ENCODE measurements at places on chromosomes 1 and 21. TPM values are rescaled to one million over a fixed set of nuclear protein-coding genes. Genes with fewer than 3 reads are reported as not detected.
A peak's percentile ranks its signal among the peaks of the same experiment; 100 is the strongest.

- no peak for DNase-seq
- H3K27ac ChIP-seq: no peak overlapping the region
- H3K4me3 ChIP-seq: no peak overlapping the region
- no peaks in the 10 kb centered on the region for H3K27me3 ChIP-seq
Measured at GRCh38 chr1:9373619-9374018, 80.9 kb downstream of the SPSB1 start.

GRCh38 chr1:180282401-180283044 is 52.5 kb downstream of the LHX4 start:
- H3K4me3 ChIP-seq: no peak overlapping the region
- H3K27ac ChIP-seq: no peak overlapping the region
- no peak for DNase-seq
- peaks cover 2% of the 10 kb centered on the region for H3K4me1 ChIP-seq

The RPE65 gene
- under 0.01 TPM for total RNA-seq

The RGS13 gene
- not detected for total RNA-seq

The PIAS3 gene
- total RNA-seq: 10.8 TPM

- no peaks in the 10 kb centered on the region for H3K36me3 ChIP-seq
- no peak overlapping the region for H3K4me3 ChIP-seq
- H3K4me1 ChIP-seq: peaks cover 6% of the 10 kb centered on the region
Measured at GRCh38 chr1:50975436-50975835, 5.4 kb downstream of the CDKN2C start.

DNA sequence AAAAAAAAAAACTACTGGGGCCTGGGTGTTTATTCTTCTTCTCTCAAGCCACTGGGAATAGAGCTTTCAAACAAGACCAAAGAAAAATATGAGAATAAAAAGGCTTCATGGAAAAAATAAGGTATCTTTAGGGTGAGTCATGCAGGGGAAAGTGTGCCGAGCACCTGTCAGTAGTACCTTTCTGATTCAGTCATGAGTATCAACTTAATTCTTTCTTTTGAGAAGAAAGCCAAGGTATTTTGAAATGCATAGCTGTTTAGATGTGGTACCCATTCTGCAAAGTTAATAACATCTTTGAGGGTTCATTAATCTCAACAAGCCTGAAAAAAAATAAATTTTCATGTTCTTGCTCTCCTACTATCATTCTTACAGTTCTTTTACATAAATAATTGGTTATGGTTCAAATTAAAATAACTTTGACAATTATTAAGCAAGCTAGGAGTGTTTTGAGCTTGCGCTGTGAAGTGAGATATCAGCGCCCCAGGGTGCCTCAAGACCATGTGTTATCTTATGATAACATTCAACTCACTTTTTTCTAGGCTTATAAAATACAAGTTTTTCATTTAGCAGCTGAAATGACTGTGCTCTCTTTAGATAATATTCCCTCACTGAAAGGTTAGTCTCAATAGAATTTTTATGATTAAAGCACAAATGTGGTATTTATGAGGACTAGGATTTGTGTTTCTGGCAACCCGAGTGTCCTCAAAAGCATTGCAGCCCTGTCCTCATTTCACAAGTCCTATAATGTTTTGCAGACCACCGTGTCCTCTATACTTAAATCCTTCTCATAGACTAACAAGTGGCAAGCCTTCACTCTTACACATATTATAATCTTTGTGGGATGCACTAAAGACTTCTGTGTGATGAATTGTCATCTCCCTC is 138.6 kb downstream of the SLC44A5 start:
- no peak overlapping the region for H3K27ac ChIP-seq
- no peaks in the 10 kb centered on the region for H3K27me3 ChIP-seq
- no peak for DNase-seq

DNA sequence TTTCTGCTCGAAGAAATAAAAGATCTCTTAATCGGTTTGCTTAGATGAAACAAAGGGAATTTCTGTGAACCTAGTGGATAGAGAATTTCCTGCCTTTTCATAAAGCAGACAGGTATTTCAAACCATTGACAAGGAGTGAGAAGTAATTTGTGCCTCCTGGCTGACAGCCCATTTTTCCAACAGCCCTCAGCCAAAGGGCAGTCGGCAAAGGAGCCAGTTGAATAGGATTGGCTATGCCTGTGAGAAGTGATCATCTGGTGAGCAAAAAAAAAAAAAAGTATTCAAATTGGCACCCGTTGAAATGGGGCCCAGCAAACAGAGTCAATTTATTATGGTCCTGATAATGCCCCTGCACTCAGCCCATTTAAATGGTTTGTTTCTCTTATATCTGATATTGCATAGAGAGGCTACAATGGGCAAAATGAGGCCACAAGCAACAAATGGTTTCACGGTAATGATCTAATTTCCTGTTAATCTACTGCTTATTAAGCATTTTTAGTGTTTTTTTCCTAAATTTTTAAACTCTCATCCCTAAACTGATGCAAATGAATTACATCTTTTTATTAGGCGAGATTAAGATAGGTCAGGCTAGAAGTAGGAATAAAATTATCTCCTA is 477.5 kb downstream of the NUF2 start:
- H3K4me3 ChIP-seq: no peak overlapping the region
- no peak for DNase-seq
- no peaks in the 10 kb centered on the region for H3K27me3 ChIP-seq
- H3K27ac ChIP-seq: no peak overlapping the region
- H3K36me3 ChIP-seq: no peaks in the 10 kb centered on the region
- H3K4me1 ChIP-seq: no peaks in the 10 kb centered on the region

DNA sequence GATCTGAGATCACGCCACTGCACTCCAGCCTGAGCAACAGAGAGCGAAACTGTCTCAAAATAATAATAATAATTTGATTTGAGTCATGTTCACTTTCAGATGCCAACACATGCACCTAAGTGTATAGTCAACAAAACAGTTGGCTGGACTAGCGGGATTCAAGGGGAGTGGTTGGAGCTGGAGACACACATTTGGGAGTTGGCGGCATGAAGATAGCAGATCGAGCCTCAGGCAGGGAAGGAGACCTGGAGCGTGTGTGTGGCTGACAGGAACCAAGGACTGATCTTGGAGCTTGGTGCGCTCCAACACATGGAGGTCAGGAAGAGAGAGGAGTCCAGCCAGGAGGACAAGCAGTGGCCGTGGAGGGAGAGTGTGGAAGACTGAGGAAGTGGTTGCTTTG is 14.6 kb upstream of the PGD start:
- no peak overlapping the region for H3K27ac ChIP-seq
- no peaks in the 10 kb centered on the region for H3K27me3 ChIP-seq
- no peak for DNase-seq
- peaks cover 15% of the 10 kb centered on the region for H3K4me1 ChIP-seq

- H3K27me3 ChIP-seq: no peaks in the 10 kb centered on the region
- H3K36me3 ChIP-seq: no peaks in the 10 kb centered on the region
- H3K4me3 ChIP-seq: no peak overlapping the region
- peaks cover 12% of the 10 kb centered on the region for H3K4me1 ChIP-seq
- no peak for DNase-seq
Measured at GRCh38 chr1:153578936-153579335, 13.3 kb upstream of the S100A2 start.

The ZNF687 gene
- total RNA-seq: 5.7 TPM

The DSCAM gene
- under 0.01 TPM for total RNA-seq

- no peaks in the 10 kb centered on the region for H3K4me1 ChIP-seq
- no peak for DNase-seq
- no peaks in the 10 kb centered on the region for H3K27me3 ChIP-seq
Measured at GRCh38 chr1:58942759-58943191, 158.9 kb upstream of the JUN start.

DNA sequence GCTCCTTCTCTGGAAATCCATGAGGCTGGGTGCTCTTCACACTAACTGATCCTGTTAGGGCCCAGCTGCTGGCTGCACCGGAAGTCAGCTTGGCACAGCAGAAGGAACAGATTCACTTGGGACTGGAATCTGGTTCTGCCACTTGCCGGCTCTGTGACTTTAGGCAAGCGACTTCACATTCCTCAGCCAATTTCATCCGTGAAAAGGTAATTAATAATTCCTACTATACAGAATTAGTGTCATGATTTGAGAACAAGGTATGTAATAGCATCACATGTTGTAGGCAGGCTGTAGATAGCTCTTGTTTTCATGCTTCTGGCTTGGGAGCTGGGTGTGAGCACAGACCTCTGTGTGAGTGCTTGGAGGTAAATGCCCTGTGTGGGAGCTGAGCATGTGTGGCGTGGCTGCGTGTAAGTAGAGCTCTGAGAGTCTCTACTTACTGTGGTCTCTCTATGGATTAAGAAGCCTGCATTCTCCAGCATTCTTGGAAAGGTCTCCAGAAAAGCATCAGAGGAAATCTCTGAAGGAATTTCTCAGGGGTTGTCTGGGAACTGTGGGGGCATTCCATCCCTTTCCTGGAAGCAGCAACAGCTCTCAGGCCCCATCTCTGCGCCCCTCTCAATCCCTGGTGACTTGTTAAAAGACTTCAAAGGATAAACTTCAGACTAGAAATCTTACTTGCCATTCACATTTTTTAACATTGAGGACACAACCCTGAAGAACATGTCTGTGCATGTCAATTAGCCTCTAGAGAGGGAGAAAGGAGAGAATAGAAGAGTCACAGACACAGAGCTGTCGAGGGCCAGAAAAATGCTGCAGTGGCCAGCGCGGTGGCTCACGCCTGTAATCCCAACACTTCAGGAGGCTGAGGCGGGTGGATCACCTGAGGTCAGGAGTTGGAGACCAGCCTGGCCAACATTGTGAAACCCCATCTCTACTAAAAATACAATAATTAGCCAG is 47.7 kb upstream of the PPM1J start:
- H3K27ac ChIP-seq: peak overlapping the region; percentile 44
- DNase-seq: peak; percentile 38
- H3K27me3 ChIP-seq: 0 out of 2 replicates have a peak, but pooled peaks cover 2% of the 10 kb centered on the region
- peaks cover 9% of the 10 kb centered on the region for H3K4me1 ChIP-seq

GRCh38 chr1:63148825-63149645 is 173.3 kb upstream of the FOXD3 start:
- H3K36me3 ChIP-seq: no peaks in the 10 kb centered on the region
- peak; percentile 31 for DNase-seq

The LHX4 gene
- 0.18 TPM for total RNA-seq

The EIF2D gene
- total RNA-seq: 51.7 TPM
